Calu3 (cell line): ENCODE measurements at places on chromosomes 3 and 15. TPM values are rescaled to one million over a fixed set of nuclear protein-coding genes. Genes with fewer than 3 reads are reported as not detected.

The GASK1A gene
- 1.6 and 2.3 TPM in 2 replicates for total RNA-seq

The COL6A5 gene
- total RNA-seq: not detected in 2 replicates

The ARHGEF26 gene
- 19.0 and 21.4 TPM in 2 replicates for total RNA-seq

The NLGN1 gene
- total RNA-seq: 2.2 and 2.6 TPM in 2 replicates

The ADAMTS7 gene
- 1.3 and 1.4 TPM in 2 replicates for total RNA-seq

The ADIPOQ gene
- not detected in 2 replicates for total RNA-seq

The CCDC13 gene
- 0.66 and 0.68 TPM in 2 replicates for total RNA-seq

The CSPG5 gene
- total RNA-seq: 6.1 and 7.4 TPM in 2 replicates

The USP13 gene
- total RNA-seq: 25.5 and 29.8 TPM in 2 replicates

The SH2D7 gene
- total RNA-seq: not detected in 2 replicates

The MUC20 gene
- total RNA-seq: 83.1 and 128 TPM in 2 replicates

The SOX14 gene
- not detected in 2 replicates for total RNA-seq

The CCDC12 gene
- total RNA-seq: 47.3 and 47.5 TPM in 2 replicates

The THAP10 gene
- total RNA-seq: 11.8 and 13.7 TPM in 2 replicates

The ACAN gene
- not detected in 2 replicates for total RNA-seq

The MORC1 gene
- not detected in 2 replicates for total RNA-seq

The SAMMSON gene
- total RNA-seq: not detected in 2 replicates

The IL5RA gene
- total RNA-seq: not detected in 2 replicates

The PP2D1 gene
- not detected in 2 replicates for total RNA-seq

The FAM98B gene
- 13.4 and 20.5 TPM in 2 replicates for total RNA-seq

The HTR3E gene
- not detected in 2 replicates for total RNA-seq

The LRRC3B gene
- not detected in 2 replicates for total RNA-seq

The PPM1L gene
- total RNA-seq: 18.4 and 20.7 TPM in 2 replicates

The FBXL2 gene
- total RNA-seq: 11.5 and 12.6 TPM in 2 replicates

The SHISA5 gene
- 192 and 287 TPM in 2 replicates for total RNA-seq

The CPNE4 gene
- total RNA-seq: 23.2 and 31.1 TPM in 2 replicates

The ROPN1 gene
- not detected in 2 replicates for total RNA-seq

The GPR27 gene
- total RNA-seq: 0.71 and 1.0 TPM in 2 replicates

The ROBO2 gene
- total RNA-seq: not detected in 2 replicates

The TGM5 gene
- total RNA-seq: not detected in 2 replicates

The SST gene
- not detected in 2 replicates for total RNA-seq

The MESP2 gene
- not detected in 2 replicates for total RNA-seq

The GATM gene
- 4.1 and 4.2 TPM in 2 replicates for total RNA-seq

The ISLR2 gene
- total RNA-seq: not detected in 2 replicates

The GOLGA6L7 gene
- total RNA-seq: not detected in 2 replicates

The NMD3 gene
- total RNA-seq: 90.7 and 104 TPM in 2 replicates

The SLC12A8 gene
- total RNA-seq: 15.5 and 16.8 TPM in 2 replicates

The TMEM45A gene
- total RNA-seq: 0.73 and 0.95 TPM in 2 replicates

The AADAC gene
- total RNA-seq: 0.91 TPM in 1 of 2 replicates, not detected in the other

The SHC4 gene
- total RNA-seq: 1.2 and 1.9 TPM in 2 replicates

The IREB2 gene
- total RNA-seq: 83.2 and 84.5 TPM in 2 replicates

The SCAANT1 gene
- total RNA-seq: not detected in 2 replicates

The BMF gene
- total RNA-seq: 7.9 and 11.5 TPM in 2 replicates

The KNSTRN gene
- 29.5 and 44.5 TPM in 2 replicates for total RNA-seq

The AHSG gene
- total RNA-seq: 0.24 and 0.39 TPM in 2 replicates

The GADL1 gene
- not detected in 2 replicates for total RNA-seq

The RAB11A gene
- 404 and 407 TPM in 2 replicates for total RNA-seq

The CA12 gene
- total RNA-seq: 21.5 and 26.0 TPM in 2 replicates

The KIF7 gene
- total RNA-seq: 1.4 and 1.7 TPM in 2 replicates

The TMC3 gene
- not detected in 2 replicates for total RNA-seq

The BOC gene
- 0.07 and 0.32 TPM in 2 replicates for total RNA-seq

The CHRFAM7A gene
- 1.4 TPM in 1 of 2 replicates, not detected in the other for total RNA-seq

The LCTL gene
- total RNA-seq: 0.35 TPM in 1 of 2 replicates, not detected in the other

The HYAL1 gene
- 1.3 and 1.5 TPM in 2 replicates for total RNA-seq

The SLC24A5 gene
- total RNA-seq: not detected in 2 replicates
